Activated T-helper 17 cell treated with anti-CD3 and anti-CD28 coated beads, Interleukin-2, amount 50 U/mL, for 72 hours (primary cell): ENCODE measurements at places on chromosomes 7 and 10. TPM values are rescaled to one million over a fixed set of nuclear protein-coding genes. Genes with fewer than 3 reads are reported as not detected.

DNA sequence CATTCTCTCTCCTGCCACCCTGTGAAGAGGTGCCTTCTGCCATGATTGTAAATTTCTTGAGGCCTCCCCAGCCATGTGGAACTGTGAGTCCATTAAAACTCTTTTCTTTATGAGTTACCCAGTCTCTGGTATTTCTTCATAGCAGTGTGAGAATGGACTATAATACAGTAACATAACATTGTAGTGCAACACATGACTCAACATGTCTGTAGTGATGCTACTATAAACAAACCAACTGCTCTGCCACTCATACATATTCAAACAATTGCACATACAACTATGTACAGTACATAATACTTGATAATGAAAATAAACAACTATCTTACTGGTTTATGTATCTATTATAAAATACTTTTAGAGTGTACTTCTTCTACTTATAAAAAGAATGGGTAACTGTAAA is 7.1 kb downstream of the ATOH7 start:
- ATAC-seq, result no peak

HOXA10 gene
- total RNA-seq, result not detected

POLR2J2 gene
- 25.9 TPM for total RNA-seq

DNA sequence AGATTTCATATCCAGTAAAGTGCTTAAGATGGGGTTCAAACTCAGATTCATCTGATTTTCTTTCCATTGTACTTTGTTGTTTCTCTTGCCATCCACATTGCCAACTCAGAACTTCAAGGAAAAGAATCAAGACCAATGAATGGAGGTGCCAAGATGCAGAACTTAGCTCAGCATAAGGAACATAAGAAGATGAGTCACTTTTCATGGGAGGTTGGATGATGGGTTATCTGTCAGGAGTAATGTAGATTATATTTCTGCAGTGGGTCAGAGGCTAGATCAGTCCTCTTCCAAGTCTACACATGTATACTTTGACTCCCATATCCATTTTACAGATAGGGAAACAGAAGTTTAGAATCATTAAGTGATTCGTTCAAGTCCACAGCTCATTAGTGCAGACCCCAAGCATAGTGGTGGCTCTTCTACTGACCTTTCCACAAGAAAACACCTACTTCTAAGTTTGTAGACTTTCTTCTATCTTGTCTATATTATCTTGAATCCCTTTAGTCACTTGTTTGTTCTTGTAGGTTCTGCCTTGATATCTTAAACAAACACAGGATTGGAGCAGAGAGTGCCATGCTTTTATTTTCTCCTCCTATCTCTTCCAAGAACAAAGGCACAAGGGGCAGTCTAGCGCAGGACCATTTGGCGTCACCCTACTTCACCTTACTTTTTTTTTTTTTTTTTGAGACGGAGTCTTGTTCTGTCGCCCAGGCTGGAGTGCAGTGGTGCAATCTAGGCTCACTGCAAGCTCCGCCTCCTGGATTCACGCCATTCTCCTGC is 14.0 kb upstream of the ADD3 start:
- no peak for ATAC-seq
